ENCODE measurements at places on chromosomes 4 and X.

- no peak for DNase-seq
Measured at GRCh38 chr4:142565771-142566170, 280.3 kb downstream of the INPP4B start.

- DNase-seq = no peak
Measured at GRCh38 chr4:146098397-146098796, 77.1 kb upstream of the LSM6 start.

- DNase-seq = no peak
Measured at GRCh38 chr4:15202481-15202880, 200.2 kb downstream of the CPEB2 start.

GRCh38 chr4:127889903-127890302 lies 9.2 kb downstream of the PLK4 start:
- DNase-seq = no peak

- DNase-seq = no peak
Measured at GRCh38 chrX:29012867-29013266, 425.6 kb downstream of the IL1RAPL1 start.

- DNase-seq = no peak
Measured at GRCh38 chr4:8470451-8471024, 30.0 kb downstream of the TRMT44 start.

DNA sequence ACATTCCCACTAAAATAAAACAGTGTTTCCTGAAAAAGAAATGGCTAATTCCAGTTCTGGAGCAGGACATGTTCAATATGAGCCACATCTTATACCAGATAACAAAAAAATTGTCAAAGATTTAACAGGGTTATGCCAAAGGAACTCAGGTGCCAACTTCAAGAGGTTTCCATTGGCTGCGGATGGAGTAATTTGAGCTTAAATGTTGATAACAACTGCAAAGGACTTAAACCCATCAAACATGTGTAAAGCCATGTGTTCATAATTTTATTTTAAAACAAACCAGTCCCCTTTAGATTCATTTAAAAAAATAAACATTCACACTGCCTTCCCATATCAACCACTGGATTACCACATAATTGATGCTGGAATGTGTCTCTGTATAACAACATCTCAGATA lies 156.4 kb upstream of the PCDH18 start:
- no peak for DNase-seq

DNA sequence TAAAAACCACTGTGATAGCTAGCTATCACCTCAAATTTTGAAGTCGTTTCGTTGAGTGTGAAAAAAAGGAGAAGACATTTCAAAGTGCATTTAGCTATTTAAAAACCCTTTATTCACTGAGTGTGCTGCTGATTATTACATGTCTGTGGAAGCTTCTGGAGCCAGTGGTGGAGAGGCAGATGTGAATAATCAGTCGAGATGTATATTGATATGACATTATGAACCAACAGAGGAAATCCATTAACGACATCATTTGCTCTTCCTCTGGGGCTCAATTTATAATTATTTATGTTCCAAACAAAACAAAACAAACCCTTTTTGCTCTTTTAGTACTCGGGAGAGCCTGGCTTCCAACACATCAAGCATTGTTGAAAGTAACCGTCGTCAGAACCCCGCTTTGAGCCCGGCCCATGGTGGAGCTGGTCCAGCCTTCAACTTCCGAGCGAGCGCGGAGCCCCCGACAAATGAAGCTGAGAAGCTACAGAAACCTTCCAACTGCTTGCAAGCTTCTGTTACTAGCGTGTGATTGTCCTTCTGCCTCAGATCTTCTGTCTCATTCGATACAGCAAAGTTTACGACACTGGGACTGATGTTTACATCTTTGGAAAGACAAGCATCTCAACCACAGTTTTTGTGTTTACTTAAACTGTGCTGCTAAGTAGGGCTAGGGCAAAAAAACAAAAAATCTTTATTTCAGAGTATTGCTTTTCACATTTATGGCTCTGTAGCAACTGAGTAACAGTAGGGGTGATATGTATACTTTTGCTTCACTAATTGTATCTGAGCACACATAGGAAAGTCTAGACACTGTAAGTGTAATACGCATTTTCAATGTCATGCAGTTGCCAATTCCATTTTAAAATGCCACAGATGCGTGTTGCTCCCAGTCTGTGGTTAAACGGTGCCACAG lies 111.9 kb downstream of the STOX2 start:
- DNase-seq = no peak

DNA sequence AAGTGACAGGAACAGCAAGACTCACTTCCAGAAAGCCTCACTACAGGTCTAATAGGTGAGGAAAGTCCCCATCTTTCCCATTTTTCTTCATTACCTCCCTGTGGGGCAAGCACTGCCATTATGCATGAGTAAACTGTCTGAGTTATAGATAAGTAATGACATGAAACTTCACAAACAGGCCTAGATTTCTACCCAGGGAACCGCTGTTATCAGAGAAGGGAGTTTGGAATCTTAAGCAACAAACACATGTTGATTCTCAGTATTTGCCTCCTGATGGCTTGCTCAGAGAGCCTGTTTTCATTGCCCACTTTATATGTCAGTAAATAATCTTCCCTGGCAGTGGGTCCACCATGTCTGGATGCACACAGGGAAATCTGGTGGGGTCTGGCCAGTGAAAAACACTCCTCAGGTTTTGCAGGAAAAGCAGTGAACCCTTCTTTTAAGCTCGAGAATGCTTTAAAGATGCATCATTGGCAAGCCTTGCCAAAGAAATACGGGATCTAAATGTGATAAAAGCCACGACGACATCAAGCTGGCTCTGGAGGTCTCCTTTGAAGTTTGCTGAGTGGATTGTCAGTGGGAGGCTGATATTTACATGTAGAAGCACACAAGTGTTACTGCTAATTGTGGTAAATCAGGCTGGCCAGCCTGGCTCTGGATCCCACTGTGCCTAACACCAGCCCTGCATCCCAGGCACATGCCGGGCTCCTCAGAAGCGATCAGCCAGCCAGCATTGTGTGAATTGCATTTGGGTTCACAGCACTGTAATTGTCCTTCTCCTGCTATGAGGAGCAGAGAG lies 25.2 kb downstream of the PDGFRA start:
- no peak for DNase-seq

DNA sequence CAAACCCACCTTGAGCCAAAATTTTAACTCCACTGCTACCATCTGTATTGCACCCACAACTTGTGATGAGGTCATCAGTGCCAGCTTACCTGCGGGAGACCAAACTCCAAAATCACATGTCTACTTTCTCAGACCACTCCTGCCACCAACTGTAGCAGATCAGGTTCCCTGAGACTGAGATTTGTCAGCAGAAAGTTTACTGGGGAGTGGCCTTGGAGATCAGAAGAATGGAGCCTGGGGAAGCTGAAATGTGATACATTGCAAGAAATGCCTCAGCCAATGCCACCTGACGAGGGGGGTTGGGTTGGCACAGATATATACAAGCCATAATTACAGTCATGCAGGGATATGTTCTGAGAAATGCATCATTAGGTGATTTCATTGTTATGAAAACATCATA lies 19.1 kb downstream of the HAUS3 start:
- DNase-seq = no peak

DNA sequence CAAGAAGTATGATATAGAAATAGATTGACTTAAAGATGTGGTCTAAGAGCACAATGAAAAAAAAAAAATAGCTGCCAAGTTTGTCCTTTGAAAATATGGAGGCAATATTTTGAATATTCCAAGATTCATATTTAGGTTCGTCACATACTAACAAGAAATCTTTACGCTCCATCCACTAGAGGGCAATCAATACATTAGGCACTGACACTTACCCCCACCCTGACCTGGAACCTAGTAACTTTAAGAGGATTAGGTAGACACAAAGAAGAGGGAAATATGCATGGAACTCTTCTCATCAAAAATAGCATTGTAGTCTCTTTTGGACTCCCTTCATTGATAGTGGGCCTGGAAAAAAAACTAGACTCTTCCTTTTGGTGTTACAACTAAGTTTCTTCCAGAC lies 1108.1 kb downstream of the PCDH19 start:
- DNase-seq = no peak

DNA sequence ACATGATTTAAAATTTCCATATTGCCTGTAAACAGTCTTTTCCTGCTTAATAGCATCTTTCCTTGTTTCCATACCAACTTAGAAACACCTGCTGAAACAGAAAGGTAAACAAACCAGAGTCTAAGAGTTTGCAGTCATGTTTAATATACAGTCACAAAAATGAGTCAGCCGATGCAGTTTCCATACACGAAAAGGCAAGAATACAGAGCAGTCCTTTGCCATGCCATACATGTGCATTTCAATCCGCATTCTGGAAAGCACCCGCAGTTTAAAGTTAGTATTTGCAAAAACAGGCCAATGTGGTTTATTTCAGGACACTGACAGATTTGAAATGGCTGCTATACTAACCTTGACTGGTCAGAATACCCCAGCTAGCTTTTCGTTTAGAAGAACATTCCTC lies 32.1 kb downstream of the ASB5 start:
- no peak for DNase-seq

DNA sequence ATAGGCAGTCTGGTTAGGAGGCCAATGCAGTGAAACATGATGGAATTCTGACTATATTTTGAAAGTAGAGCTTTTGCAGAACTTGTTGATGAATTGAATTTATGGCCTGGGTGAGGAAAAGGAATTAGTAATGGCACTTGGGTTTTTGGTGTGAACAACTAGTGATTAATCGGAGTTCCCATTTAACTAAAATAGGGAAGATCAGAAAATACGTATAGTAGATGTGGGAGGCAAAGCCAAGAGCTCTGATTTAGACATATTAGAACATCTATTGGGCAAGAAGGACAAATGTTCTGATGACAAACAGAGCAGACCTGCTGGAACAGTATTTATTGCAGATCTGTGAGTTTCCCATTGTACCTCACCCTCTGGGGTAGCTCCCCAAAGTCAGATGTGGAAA lies 12.3 kb upstream of the NDP start:
- DNase-seq = no peak

DNA sequence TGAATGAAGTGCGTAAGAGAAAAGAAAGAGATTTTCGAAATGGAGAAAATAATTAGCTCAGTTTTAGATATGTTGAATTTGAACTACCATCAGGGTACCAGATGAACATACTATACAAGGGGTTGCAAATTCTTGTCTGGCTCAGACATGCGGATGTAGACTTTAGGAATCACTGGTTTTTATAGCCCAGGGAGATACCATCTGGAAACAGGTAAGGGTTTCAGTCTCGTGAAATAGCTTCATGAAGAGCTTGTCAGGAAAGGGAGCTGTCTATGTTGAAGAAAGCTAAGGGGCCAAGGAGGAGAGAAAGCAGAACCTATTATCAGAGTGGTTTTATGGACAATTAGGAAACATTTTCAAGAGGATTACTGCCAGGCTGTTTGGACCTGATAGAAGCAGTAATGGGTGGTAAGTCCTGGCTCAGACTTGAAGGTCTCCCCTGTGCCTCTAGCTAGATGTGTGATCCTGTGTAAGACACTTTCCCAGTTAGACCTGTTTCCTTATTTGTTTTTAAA lies 6.7 kb downstream of the RAB9A start:
- DNase-seq = no peak

GRCh38 chr4:69830560-69831269 lies 29.2 kb downstream of the SULT1E1 start:
- DNase-seq = no peak

GRCh38 chr4:39085891-39086290 lies 23.9 kb downstream of the KLHL5 start:
- no peak for DNase-seq

- no peak for DNase-seq
Measured at GRCh38 chr4:40687676-40688389, 58.2 kb upstream of the RBM47 start.

- no peak for DNase-seq
Measured at GRCh38 chr4:176601124-176601523, 191.6 kb downstream of the VEGFC start.

DNA sequence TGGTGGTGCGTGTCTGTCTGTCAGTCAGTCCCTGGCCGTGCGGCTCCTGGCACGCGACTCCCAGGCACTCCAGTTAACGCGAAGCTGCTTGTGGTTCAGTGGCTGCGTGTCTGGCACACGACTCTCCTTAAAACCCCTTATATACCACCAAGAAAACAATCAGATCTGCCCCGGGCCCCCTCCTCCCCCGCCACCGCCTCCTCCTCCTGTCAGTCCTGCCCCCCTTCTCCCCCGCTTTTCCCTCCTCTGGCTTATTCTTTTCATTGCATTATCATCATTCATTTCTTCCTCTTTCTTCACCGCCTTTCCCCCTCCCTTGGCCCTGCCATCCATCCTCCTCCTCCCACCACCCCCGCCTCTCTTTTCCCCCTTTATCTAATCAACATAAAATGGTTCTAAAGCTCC lies at the start of gene NEUROG2:
Gene NEUROG2, minus strand, starts transcription at position 115 of the 405 bp plus-strand sequence. CDS start 705 bp downstream, outside the sequence.
- DNase-seq = no peak

GRCh38 chr4:125370478-125370877 lies 55.7 kb downstream of the FAT4 start:
- no peak for DNase-seq

GRCh38 chr4:17932041-17932440 lies 89.5 kb downstream of the LCORL start:
- no peak for DNase-seq

- DNase-seq = no peak
Measured at GRCh38 chr4:29770627-29771026, 949.5 kb upstream of the PCDH7 start.

GRCh38 chr4:91488946-91489345 lies 814.8 kb upstream of the GRID2 start:
- DNase-seq = no peak

GRCh38 chrX:87728024-87728423 lies 210.4 kb downstream of the KLHL4 start:
- DNase-seq = no peak

- no peak for DNase-seq
Measured at GRCh38 chr4:107246761-107247160, 210.6 kb upstream of the DKK2 start.
